ENCODE measurements at places on chromosomes 5 and 9.

GRCh38 chr9:102842423-102842822 is 152.7 kb upstream of the CYLC2 start:
- DNase-seq: no peak

DNA sequence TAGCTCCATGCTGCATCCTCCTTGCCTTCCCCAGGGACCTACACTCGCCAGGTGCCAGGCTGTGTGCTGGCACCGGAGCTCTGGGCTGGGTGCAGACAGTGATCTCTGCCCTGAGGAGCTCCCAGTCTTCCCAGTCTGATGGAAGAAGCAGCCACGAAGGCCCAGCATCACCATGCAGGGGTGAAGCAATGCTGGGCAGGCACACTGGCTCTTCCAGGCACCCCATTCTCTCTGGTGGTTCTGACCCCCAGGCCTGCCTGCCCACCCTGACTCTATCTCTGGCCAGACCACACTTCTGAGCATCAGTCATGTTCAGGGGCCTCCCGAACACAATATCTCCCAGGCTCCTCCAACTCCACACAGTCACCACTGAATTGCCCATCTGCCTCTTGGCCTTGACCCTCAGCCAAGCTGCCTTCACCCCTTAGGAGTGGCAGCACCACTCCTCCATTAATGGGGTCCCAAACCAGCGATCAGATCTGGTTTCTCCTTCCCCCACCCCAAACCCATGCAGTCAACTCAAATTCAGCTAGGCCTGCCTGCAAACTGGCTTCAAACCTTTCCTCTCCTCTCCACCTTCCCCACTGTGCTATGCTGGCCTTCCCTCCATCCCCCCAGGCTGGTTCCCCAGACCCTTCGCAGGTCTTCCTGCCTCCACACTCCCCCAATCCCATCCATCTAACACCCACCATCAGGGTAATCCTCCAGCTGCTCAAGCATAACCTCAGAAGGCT is 102.7 kb upstream of the MVB12B start:
- no peak for DNase-seq

DNA sequence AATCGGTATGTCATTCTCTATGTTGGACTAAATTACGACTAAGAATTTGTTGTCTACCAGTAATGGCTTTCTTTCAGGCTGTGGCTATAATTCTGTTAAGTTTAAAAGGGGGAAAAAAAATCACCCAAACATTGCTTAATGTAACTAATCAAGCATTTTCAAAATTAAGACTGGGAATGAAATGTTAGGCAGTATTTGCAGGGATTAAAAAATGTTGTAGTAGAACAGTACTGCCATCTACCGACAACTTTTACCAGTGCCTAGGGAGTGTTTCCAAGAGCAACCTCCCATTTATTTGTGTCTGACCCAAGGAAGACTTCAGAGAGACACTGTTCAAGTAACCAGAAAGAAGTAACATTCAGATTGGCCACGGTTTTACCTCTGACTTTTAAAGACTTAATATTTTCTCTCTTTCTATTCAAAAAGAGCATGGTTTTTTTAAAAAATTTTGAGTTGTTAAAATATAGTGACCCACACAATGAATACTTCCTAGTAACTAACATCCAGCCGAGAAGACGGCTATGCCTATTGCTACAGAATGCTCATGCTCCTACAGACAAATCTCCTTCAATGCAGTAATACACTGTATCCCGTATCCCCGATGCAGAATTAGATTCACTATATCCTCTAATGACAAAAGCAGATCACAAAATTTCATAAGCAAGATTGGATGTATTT is 92.4 kb downstream of the ARL15 start:
- peak; percentile 30 for DNase-seq

DNA sequence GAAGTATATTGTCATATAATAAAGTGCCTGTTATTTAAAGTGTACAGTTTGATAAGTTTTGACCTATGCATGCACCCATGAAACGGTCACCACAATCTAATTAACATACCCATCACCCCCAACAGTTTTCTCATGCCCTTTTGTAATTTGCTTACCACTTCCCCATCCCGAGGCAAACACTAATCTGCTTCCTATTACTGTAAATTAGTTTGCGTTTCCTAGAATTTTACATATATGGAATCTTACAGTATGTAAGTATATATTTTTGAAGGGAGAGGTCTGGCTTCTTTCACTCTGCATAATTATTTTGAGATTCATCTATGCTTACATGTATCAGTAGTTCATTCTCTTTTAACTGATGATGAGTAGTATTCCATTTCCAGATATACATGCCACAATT is 56.5 kb downstream of the AMBP start:
- no peak for DNase-seq

DNA sequence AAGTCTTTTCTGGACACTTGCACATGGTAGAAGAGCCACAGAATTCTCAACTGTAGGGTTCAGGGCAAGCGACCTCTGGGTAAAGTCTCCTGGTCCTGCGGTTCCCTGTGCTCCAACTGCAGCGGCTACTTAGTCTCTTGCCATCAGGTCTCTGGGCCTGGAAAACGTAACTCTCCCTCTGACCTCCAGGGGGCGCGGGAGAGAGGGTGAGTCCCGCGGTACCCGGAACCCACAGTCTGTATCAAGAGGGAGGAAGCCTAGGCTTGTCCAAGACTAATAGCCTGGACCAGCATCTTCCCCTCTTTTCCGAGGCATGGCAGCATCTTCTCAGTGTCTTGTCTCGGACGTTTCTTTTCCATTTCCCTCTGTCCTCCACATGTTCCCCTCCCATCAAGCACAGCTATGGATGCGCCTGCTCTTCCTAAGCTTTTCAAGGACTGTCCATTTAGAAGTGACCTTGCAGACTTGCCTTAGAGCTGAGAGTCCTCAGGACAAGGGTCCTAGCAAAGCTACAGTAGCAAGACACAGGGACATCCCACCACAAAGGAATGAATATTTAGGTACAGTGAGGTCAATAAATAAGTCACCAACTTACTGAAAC is 59.3 kb downstream of the FSTL4 start:
- peak; percentile 36 for DNase-seq

GRCh38 chr5:16454686-16455085 is 10.9 kb downstream of the ZNF622 start:
- DNase-seq: no peak

GRCh38 chr9:24398466-24398865 is 147.2 kb downstream of the IZUMO3 start:
- DNase-seq: no peak

DNA sequence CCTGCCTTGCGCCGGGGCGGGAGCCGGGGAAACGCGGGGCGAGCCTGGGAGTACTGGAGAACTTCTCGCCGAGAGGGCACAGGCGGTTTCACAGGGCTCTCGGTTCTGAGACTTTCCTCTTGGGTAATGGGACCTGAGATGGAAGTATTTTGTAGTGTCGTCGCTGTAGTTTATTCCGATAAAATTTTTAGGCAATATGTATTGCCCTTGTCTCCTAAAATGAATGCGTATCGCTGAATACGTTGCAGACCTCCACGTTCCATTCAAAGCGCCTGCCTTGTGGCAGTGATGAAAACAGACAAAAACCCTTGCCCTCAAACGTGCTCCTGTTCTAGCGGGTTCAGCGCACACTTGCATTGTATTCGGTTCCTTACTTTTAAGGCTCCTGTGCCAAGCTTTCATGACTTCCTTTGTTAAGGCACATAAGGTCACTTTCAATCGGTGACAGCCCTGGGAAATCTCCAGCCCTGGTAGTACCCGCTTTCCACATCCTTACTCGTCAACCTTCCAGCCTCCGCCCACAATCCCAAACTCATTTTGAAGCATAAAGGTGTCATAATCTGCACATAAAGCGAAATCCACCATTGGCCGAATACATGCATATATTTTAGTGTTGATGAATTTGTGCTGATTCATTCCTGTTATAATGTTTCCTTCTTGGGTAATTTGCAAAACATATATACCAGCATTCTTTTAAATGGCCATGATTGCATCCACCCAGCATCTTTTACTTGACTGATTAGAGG is 694 bp downstream of the RMI1 start:
- peak; percentile 26 for DNase-seq

DNA sequence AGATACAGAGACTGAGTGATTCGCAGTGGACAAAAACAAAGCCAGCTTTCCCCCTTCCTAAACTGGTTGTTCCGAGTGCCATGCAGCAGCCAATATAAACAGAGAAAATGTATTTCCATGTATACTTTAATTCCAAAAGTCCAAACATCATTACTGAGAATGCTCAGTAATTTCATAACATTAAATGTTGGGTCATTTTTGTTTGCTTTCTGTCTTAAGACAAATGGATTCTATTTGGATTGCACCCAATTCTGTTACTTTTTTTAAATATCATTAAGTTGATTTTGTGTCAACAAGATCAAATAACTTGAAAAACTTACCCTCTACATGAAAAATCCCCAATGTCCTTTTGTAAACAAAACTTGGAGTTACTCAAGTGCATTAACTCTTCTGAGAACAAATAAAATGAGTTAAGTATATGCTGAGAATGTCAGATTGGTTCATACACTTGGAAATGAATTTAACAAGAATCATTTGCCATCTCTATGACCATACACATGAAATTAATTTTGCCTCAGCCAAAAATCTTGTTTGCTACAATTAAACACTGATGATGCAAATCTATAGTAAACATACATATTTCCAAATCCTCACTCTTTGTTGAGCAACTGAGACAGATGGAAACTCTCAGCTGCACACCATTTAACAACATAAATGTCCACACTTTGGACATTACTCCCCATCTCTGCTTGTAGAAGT is 19.4 kb downstream of the LURAP1L start:
- DNase-seq: no peak

GRCh38 chr5:67547682-67548081 is 351.1 kb upstream of the CD180 start:
- no peak for DNase-seq

DNA sequence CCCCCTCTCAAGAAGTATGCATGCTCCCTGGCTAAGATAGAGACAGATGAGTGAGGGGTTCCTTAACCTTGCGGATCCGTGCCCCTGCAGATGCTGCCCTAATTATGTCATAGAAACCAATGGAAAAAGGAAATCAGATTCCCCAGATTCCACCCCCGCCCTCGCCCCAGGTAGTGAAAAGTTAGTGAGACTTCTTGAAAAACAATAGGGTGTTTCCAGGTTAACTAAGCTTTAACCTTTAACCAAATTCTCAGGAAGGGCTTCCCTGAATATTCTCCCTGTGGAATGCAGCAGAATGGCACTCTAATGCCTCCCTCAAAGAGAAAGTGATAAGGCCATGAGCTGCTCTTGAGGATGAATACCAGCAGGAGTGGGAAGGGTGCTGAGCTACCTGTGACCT is 116.0 kb upstream of the RANBP3L start:
- no peak for DNase-seq

- no peak for DNase-seq
Measured at GRCh38 chr5:16827755-16828154, 108.3 kb downstream of the MYO10 start.

DNA sequence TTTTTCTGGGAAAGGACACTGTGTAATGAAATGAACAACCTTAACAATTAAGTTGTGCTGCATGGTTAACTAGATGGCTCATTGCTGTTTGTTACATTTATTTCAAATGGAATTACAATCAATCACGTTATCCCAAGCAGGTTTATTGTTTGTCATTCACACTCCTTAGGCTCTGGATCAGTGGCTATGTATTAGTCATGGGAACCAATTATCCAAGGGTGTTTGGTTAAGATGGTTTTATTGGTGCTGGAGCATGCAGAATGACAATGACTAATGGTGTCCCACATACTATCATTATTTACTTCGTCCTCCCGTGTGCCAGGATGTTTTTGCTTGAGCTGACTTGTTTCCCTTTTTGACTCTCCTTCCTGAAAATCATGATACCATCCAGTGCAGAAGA is 10.6 kb upstream of the TRPC7 start:
- no peak for DNase-seq

- DNase-seq: peak; percentile 46
Measured at GRCh38 chr9:96317335-96317980, 15.5 kb upstream of the HSD17B3 start.

- no peak for DNase-seq
Measured at GRCh38 chr5:56550227-56550626, 265.1 kb upstream of the MAP3K1 start.

DNA sequence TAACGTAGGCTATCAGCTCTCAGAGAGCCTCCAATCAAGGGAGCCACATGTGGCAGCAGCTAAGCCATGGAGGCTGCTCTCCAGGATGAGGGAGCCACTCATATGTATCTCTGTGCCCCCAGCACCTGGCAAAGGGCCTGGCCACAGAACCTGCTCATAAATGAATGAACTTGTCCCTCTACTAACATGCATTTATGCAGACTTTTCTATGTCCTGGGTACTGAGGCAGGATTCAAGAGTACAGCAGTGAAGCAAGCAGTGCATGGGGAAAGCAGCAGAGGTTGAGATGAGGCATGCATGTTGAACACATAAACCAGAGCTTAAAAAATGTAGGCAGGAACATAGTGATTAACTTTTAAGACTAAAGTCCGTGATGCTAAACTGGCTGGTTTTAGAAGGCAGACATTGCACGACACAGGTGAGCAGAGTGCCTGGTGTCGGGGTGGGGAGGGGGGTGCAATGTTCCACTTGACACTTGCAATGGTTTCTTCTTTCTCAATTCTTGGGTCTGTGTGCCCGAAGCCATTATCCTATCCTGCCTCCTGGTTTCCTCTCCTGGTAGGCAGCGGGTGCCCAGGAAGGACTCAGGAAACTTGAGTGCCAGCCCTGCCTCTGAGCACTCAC is 142.8 kb upstream of the ALDH1B1 start:
- no peak for DNase-seq

DNA sequence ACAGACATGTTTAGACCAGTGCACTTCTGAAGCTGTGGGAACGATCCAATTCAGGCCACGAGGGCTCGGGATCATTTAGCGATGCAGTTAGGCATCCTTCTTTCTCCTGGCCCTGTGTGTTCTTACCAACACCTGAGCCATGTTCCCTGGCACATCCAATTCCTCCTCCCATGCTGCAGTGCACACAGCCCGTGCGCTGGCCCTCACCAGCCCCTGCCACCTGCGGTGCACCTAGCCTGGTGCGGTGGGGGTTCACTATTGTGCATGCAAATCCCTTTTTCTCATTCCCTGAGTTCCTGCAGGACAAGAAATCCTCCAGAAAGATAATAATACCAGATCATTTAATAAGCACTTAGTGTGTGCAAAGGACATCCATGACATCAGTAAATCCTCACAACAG is 53.5 kb downstream of the NEURL1B start:
- no peak for DNase-seq

DNA sequence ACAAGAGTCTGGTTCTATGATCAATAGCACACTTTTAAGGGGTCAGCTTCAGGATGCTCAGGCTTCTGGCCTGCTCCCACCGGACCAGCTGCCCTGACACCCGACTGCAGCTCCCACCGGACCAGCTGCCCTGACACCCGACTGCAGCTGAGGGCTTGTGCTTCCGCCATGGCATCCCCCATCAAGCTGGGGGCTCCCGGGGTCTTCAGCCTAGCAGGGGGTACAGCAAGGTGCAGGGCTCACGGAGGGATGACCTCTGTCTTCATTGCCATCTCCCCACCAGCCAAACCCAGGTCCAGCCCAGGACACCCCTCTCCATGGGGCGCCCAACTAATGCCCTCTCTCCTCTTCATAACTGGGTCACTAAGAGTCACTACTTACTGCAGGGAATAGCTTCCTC is 1.9 kb downstream of the FLT4 start:
- no peak for DNase-seq

Measured in CD4-positive, alpha-beta T cell treated with Interleukin-15 for 4 hours (primary cell).